Stimulated activated CD8-positive, alpha-beta memory T cell treated with anti-CD3 and anti-CD28 coated beads, Interleukin-4, amount 100 ng/mL, for 1 hour (primary cell): ENCODE measurements at places on chromosomes 6 and 20.

GRCh38 chr6:36125575-36125974 lies 4.7 kb upstream of the MAPK13 start:
- DNase-seq, result no peak

DNA sequence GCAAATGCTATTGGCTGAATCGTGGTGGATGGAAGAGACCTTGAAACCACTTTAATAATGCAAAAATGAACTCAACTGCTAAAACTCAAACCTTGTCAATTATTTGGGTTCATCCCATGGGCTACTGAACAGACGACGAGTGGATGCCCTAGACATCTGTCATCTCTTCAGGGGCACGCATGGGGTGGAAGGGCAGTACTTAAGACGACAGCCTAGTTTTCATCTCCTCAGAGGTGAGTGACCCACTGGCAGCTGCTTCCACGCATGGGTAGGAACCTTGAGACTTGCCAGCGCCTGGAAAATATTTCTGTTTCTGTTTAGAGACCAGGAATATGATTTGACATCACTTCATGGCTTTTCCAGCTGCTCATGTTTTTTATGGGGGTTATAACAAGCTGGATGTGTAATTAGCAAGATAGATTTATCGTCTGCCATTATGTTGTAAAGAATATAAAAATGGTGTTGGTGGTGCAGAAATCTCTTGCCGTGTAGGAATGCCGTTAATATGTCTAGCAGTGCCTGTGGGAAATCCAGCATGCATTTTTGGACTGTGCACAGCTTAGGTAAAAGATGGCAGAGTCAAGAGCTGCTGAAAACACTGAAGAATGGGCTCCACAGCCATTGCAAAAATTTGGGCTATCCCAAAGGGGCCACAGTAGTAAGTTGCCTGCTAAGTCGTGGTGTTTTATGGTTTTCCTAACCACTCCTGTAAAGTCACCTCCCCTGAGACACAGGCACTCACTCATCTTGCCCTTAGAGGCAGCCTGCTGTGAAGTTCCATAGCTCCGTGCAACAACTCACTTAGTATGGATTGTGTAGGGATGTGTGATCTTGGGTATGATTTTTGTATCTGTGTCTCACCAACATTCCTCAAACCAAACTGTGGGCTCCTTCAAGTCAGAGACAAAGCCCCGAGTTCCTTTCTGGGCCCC lies 203.3 kb downstream of the EYA2 start:
- DNase-seq, result no peak

- no peak for DNase-seq
Measured at GRCh38 chr20:8304124-8304816, 172.2 kb downstream of the PLCB1 start.

DNA sequence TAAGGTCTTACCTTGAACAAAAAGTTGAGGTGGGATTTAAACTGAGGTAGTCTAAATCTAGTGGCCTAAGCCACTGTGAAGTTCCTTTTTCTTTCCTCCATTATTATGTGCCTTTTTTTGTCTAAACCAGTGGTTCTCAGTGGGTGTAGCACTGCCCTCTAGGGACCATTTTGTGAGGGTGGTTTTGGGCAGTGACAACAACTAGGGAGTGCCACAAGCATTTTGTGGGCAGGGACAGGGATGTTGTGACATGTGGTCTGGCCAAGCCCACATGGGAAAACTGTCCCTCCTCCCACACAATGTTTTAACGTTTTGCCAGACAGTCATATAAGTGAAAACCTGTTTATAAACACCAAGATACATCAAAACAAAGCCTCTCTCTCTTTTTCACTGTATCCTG lies 899.4 kb upstream of the FLRT3 start:
- DNase-seq, result no peak

DNA sequence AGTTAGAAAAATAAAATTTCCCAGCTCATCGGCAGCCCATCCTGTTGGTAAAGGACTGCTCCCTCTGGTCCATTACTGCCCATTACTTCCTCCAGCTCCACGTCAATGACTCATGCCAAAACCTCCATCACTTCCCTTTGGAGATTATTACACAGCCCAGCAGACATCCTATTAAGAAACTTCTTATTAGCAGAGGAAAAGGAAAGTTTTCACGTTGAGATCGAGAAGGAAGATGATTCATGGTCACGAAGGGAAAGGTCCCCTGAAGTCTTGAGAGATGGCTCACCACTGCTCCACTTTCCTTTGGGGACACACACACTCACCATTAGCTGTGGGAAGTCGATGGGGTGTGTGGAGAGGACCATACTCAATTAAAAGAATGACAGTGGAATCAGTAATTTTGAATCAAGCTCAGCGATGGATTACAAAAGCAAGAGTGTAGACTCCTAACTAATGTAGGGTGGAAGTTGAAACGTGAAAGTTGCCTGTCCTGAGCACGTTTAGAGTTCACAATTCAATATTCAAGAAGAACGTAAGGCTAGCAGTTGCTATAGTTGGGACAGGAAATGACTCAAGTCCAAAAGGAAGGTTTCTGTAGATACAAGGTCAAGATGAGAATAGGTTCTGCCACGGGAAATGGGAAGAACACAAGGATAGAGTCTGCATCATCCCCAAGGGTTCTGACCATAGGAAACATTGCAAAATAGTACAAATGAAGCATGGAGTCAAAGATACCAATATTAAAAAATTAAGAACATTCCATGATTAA lies 21.6 kb downstream of the SASH1 start:
- DNase-seq, result no peak

DNA sequence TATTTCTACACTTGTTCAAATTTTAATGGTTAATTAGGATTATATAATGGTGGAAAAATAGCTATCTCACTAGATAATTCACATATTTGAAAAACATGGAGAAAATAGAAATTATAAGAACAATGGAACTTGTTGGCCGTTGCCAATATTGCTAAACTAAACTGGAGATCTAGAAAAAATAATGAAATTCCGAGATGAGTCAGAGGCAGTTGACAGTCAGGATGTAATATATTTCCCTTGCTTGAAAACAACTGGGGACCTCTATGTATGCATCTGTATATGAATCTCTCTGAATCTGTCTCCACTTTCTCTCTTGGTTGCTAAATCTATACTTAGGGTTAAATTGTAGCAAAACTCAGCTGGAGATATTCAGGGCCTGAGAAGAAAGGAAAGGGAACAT lies 1108.2 kb upstream of the GJE1 start:
- no peak for DNase-seq
